Stimulated activated CD8-positive, alpha-beta memory T cell treated with anti-CD3 and anti-CD28 coated beads, Interleukin-4, amount 100 ng/mL, for 1 hour (primary cell): ENCODE measurements at places on chromosomes 4 and X.

DNA sequence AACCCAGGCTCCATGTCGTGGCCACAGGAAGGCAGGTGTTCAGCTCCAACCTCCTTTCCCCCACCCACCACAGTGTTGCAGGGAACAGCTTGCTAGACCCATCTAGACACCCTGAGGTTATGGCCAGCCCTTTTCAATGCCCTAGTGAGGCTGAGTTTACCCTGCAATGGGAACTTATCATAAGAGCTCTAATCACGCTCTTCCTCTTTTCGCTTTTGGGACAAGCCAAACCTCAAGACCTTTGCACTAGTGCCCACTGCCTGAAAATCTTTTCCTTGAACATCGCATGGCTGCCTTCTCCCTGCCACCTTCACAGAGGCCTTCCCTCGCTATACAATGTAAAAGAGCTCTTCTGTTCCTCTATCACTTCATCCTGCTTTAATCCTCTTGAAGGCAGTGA is 2.4 kb upstream of the FGFBP2 start:
- no peak for DNase-seq

GRCh38 chr4:138916763-138917162 is 98.8 kb upstream of the NOCT start:
- DNase-seq: no peak

DNA sequence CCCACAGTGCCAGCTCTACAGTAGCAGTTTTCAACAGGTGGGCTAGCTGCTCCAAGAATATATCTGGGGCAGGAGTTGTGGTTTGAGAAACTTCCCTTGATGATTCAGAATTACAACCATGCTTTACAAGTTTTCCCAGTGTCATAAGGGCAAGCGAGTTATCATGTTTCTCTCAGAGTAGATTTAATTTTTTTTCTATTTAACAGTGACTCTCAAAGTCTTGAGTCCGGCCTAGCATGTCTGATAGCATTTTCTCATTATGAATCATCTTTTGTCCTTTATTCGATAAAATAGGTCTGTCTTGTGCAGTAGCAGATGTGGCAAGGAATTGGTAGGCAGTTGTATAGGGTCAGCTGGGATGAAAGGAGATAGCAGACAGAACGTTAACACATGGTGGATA is 62.2 kb upstream of the SPANXD start:
- no peak for DNase-seq

DNA sequence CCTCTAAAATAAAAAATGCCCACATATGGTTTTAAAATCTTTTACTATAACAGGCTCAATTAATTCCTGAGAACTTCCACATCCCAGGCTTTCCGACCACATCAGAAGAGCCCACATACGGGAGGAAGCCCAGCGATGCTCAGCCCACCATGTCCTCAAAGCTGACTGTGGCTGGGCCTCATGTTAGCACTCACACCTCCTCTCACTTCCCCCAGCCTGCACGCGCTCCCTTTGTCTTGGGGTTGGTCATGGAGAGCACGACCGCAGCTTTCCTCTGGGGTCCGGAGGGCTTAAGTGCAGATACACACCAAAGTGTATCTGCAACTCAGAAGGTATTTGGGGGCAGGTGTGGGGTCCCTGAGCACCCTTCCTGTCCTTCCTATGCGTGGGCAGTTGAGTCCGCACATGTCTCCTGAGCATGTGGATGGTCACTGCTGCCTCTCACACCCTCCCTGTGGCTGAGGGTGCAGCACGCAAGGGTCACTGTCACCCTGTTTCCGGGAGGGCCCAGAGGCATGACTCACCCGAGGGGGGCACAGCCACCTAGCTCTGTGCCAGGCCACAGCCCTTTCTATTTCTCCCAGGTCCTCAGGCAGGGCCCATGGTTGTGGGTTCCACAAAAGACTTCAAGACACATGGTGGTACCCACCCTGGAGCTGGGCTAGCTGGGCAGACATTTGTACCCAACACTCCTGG is 21.2 kb downstream of the WDR1 start:
- DNase-seq: no peak

DNA sequence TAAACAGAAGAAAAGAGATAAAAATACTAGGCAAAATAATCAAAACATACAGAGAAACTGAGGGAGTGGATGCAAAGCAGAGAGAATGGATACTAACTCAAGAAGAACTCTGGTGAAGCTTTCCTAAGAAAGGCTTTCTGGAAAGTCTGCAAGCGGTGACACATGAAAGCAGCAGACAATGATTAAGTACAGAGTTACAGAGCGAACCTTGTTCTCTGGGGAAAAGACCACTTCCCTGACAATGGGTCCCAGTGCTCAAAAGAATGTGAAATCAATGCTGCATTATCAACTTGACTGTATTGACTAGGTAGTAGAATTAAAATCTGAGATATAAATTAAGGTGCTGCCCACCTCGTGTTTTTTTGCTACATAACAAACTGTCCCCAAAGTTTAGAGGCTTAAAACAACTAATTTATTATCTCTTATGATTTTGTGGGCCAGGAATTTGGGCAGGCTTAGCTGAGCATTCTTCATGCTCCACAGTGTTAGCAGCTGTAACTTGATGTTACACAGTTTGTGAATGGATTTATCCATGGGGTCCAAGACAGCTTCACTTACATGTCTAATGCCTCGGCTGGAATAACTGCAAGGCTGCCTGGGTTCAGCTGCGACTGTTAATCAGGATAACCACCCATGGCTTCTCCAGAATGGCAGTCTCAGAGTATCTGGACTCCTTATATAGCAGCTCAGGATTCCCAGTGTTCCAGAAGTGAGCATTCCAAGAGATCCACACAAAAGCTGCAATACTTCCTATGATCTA is 106.9 kb upstream of the INPP4B start:
- no peak for DNase-seq

DNA sequence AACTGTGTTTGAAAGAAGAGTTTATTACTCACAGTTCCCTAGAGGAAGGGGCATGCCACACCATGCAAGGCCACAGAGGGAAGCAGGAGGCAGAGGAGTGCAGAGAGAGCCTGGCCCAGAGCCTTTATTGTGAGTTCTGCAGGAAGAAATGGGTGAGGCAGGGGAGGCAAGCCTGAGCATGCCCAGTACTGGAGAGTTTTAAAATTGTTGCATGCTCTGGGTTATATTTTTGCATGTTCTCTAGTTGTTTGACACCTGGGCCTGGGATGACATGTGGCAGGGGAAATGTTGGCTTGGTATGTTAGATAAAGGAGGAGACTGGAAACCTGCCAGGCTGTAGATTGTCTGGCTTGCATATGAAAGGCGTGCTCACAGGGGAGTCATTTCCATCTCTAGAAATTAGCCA is 19.7 kb upstream of the CRMP1 start:
- no peak for DNase-seq

DNA sequence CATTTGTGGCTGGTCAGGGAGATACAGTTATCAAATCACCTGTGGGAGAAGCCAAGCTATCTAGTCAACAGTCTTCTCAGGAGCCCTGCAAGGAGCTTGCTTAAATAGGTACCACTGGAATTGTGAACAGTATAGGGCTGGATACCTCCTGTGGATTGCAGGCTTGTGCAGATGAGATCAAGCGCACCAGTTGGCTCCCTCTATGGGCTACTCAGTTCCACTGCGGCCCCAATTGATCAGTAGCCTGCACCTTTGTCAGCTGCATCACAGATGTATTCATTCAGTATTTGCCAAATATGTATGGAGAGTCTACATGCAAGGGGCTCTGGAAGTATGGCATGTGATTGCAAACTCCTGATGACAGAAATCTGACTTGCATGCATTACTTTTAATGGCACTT is 28.6 kb downstream of the TEX13A start:
- no peak for DNase-seq

DNA sequence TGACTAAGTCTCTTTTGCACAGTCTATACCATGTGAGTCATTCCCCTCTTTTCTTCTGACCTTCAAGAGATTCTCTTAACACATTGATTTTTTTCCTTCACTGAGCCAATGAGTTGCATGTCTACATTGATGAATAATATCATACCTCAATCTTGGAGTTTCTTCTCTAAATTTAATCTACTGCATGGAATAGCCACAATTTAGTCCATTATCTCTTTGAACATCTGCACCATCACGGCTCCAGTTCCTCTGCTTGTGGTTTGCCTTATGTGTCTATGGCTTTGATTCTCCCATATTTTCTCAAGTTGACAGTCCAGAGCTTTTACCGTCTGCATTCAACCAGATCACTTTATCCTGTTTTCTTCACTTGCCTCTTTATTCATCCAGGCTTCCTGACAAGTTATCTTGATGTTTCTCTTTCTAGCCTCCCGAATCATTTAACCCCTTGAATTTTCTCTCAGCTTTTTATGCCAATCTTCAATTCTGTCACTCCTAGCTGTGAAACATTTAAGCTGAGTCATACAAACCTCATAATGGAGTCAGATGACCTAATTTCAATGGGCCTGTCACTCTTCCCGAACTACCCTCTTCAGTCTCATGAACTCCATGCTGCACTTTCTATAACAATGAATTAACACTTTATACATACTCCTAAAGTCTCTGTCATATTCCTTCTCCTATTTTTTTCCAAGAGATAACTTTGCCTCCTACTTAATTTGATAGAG is 222.3 kb downstream of the CPE start:
- no peak for DNase-seq

GRCh38 chrX:74343343-74344279 is 39.6 kb downstream of the ZCCHC13 start:
- no peak for DNase-seq

- no peak for DNase-seq
Measured at GRCh38 chrX:45669715-45670340, 469.2 kb upstream of the DIPK2B start.

DNA sequence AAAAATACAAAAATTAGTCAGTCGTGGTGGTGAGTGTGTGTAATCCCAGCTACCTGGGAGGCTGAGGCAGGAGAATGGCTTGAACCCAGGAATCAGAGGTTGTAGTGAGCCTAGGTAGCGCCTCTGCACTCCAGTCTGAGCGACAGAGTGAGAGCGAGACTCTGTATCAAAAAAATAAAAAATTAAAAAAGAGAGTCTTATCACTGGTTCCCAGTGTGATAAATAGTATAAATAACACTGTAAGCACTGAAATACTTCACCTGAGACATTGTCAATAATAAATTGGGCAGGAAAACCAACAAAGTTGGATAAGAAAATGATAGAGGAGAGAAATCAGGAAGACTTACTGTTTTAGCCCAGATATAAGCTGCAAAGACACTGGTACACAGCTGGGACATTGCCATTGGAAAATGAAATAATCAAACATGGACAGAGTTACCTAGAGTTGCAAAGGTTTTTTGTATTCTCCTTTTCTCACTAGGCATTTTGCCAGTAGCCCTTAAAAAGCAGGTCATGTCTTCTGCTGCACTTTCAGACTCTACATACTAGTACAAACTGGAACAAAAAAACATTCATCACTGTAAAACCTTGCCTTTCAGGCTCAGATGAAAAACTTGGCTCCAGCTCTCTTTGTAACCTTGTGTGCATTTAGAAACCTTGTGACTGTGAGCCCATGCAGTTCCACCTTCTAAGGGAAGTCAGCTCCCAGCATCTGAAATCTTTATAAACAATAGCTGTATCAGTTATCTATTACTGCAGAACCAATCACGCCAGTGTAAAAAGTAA is 55.0 kb upstream of the PPP1R2C start:
- DNase-seq: no peak

GRCh38 chrX:125778261-125778660 is 387.8 kb downstream of the DCAF12L2 start:
- no peak for DNase-seq

GRCh38 chrX:40912166-40912565 is 173.1 kb upstream of the USP9X start:
- no peak for DNase-seq

DNA sequence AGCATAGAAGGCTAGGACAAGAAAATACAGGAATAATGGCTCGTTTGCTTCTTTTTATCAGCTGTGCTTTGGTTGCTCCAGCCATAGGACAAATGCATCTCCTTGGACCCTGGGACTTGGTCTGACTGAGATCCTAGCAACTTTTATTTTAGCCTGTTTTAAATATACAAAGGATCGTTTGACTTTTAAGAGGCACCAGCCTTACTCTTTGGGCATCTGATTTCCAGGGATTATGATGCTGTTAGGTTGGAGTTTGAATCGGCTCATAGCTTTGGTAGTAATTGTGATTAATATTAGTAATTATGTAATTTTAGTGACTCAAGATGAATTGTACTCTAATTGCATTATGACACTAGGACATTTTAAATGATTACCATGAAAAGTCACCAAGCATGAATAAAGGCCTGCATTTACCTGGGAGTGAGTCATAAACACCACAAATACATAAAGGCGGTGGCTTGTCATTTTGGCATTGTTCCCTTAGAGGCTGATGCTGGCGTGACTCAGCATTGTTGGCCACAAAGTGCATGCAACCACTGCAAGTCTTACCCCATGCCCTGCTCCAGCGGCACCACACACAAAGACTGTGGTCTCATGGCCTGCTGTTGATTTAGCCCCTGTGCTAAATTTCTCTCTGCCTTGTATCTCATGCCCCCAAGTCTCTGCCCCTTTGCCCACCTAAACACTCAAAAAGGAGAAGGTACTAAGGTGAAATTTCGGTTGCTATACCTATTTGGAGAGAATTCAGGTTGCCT is 12.4 kb downstream of the GPAT3 start:
- peak; percentile 18 for DNase-seq

DNA sequence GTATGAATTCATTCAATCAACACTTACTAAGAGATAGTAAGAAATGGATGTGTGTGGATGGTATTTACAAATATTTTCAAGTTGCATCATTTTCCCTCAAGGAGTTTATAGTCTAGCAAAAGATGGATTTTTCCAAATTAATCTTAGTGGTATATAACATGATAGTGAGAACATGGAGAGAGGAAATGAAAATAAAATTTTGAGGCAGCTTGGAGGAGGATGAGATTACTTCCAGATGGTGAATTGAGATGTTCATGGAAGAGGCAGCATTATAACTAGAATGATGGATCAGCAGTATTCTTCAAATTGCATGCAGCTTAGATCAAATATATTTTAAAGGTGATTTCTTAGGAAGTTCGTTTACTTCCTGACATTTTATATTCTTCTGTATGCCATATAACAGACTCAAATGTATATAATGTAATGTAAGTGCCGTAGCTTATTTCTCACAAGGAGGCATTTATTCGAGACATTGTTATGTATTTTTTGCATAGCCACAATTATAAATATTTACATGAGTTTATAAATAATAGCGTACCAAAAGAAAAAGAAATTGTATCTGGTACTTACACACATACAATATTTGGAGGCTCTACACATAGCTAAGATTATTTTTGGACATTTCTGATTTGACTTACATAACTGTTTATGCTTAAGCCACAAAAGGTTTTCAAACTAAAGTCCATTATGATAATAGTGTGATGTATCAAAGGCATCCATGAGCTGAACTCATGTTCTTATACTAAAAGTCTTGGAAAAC is 439.4 kb downstream of the SPRY1 start:
- no peak for DNase-seq

GRCh38 chr4:41069838-41070237 is 144.5 kb downstream of the APBB2 start:
- DNase-seq: no peak

DNA sequence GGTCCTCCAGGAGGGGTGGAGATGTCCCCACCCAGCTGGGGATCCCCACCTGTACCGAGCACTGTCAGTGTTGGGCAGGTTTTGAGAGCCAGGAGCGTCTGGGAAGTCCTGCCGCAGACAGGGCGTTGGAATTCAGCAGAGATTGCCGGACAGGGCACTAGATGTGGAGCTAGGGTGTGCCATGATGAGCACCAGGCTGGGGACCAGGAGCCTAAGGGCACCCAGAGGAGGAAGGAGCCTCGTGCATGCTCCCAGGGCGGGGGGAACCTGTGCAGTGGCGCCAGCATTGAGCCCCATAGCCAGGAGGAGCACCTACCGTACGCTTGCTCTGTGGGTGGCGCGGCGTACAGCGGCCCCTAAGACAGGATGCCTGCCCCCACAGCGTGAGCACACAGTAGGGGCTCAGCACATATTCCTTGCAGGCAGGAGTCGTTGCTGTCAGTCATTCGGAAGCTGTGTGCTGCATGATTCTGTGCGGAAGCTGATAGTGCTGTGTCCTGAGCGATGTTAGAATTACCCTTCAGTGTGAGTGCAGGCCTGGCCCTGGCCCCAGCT is 18.8 kb upstream of the TADA2B start:
- no peak for DNase-seq
